ENCODE measurements at places on chromosomes 12 and 14. TPM values are rescaled to one million over a fixed set of nuclear protein-coding genes. Genes with fewer than 3 reads are reported as not detected.

Gene CCDC177
- total RNA-seq = not detected

Gene TEAD4
- total RNA-seq = 11.6 TPM

Gene ZNF268
- 9.6 TPM for total RNA-seq

Gene KITLG
- 9.0 TPM for total RNA-seq

- DNase-seq = no peak
Observed at GRCh38 chr14:104120281-104120741, 18.1 kb upstream of the KIF26A start.

DNA sequence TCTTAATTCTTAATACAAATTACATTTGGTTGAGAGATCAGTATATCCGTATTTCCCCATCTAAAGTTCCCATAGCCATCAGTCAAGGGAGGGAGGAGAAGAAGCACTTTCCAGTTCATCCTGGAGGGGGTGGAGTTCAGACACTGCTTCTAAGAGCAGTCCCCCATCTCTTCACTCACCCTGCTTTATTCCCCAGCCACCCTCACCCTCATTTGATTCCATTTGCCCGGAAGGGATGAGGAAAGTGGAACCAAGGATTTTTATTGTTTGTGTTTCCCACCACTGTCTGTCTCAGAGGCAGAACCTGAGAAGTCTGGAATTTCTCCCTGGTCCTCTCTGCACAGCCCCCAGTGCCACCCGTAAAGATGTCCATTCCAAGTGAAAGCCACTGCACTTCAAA lies 134.2 kb upstream of the HIF1A start:
- DNase-seq = no peak

- no peak for DNase-seq
Observed at GRCh38 chr12:15216036-15216889, 5.0 kb downstream of the RERG start.

- no peak for DNase-seq
Observed at GRCh38 chr12:78146365-78146772, 315.7 kb downstream of the NAV3 start.

GRCh38 chr14:59346329-59346728 lies 118.9 kb downstream of the GPR135 start:
- DNase-seq = no peak

Data from left ventricle myocardium superior (tissue), 1 donor.